Left cardiac atrium (tissue), 4 donors: ENCODE measurements at places on chromosomes 16 and 17. TPM values are rescaled to one million over a fixed set of nuclear protein-coding genes. Genes with fewer than 3 reads are reported as not detected.
A peak's percentile ranks its signal among the peaks of the same experiment; 100 is the strongest.

Gene KRTAP9-4
- not detected for total RNA-seq

Gene CACNG3
- not detected for total RNA-seq

Gene SLC5A10
- 0.27 TPM for total RNA-seq

Gene PIPOX
- 0.91 TPM for total RNA-seq

Gene CEP20
- total RNA-seq, result 23.1 TPM

Gene MC1R
- 2.3 TPM for total RNA-seq

Gene RIPOR1
- total RNA-seq, result 80.9 TPM

Gene ZPBP2
- total RNA-seq, result not detected

Gene OMG
- total RNA-seq, result not detected

Gene MPO
- total RNA-seq, result 0.32 TPM

Gene UNC45B
- total RNA-seq, result 120 TPM

DNA sequence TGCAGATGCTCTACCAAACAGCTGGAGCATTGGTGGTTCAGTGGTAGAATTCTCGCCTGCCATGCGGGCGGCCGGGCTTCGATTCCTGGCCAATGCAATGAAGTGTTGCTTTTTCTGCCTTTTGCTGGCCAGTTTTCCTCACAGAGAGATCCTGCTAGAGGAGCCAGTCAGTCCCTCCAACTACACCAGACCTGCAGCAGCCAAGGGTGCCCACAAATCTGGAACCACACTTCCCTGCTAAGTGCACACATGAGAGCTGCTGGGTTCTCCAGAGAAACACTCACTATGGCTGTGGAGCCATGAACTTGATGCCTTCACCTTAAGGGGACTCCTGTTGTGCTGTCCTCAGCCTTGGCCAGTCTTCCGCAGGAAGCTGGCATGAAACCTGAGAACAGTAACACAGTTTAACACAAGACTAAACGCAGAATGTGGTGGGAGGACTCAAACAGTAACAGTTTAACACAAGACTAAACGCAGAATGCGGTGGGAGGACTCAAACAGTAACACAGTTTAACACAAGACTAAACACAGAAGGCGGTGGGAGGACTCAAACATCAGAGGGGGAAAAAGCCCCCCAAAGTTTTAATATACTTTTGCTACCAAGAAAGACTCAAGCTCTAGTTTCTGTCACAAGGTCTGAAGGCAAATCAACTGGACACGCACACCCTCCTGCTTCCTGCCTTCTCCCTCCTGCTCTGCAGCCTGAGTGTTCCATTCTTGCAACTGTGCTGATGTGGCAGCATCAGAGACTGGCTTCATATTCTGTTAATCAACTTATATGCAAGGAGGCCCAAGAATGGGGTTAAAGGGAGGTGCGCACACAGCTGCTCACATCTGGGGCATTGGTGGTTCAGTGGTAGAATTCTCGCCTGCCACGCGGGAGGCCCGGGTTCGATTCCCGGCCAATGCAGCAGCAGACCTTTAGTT lies 12.0 kb downstream of the VAC14 start:
- no peak for DNase-seq

DNA sequence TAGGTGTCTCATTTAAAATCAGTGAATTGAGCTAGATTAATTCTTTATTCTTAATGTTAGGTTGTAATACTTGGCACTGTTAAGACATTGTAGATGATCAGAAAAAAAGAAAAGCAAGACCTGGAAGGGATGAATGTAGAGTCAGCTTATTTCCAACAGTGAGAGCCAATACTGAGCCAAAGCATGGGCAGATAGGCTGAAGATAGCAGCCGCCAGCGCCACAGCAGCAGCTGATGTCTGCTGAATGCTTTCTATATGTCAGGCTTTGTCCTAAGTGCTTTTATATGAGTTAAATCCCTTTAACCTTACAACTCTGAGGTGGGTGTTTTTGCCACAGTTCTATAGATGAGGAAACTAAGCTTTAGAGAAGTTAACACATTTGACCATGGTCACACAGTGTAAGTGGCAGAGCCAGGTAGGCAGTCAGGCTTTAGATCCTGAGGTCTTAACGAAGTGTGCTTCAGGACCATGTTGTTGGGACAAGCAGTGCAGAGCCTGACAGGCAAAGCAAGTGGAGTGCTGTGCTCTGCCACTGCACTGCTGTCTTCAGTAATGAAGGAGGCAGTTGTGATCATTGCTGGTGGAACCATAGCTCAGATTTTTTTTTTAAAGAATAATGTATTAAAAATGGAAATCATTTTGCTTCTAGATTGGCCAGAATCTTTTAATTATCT lies 25.9 kb downstream of the TNRC6A start:
- no peak for DNase-seq

DNA sequence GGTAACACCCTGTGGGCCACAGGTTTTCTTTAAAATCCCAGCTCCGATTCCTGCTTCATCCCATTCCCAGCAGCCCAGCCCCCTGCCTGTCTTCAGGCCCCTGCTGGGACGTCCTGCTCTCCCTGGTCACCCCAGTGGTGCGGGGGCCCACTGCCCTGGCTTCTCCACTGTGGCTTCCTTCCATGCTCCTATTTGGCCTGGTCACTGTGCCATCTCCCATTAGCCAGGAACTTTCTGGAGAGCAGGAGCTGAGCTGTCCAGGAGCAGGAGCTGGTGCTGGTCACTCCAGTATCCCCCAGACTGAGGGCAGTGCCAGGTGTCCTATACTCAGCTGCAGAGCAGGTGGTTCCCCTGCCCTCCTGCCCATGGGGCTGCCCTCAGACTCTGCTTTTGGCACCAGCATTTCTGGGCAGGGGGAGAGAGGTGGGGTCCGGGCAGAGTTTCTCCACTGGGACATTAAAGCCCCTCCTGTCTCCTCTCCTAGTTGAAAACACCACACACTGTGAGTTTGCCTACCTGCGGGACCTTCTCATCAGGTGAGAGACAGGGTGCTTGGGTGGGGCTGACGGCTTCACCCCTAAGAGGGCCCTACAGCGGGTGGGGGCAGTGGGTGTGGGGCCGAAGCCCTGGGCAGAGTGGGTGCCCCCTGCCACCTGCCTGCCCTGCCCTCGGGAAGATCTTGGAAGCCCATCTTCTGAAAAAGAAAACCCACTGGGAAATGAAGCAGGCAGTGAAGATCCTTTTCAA lies 356.2 kb downstream of the SEC14L1 start:
- DNase-seq, result no peak

DNA sequence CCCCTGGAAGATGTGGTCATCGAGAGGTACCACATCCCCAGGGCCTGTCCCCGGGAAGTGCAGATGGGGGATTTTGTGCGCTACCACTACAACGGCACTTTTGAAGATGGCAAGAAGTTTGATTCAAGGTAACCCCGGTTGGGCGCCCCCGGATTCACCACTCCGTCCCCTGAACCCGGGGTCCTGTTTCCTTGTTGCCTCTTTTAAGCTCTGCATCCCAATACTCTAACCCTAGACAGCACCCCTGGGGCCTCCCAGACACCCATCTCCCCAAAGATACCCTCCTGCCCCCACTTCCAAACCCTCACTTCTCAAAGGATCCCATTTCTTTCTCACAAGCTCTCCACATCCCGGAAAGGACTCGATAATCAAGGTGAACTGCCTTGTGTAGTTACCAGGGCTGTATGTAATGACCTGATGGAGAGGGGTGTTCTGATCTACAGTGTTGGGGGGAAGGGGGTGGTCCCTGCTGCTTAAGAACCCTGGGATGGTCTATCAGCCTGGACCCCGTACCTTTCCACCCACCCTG lies 412 bp downstream of the FKBP10 start:
- no peak for DNase-seq

DNA sequence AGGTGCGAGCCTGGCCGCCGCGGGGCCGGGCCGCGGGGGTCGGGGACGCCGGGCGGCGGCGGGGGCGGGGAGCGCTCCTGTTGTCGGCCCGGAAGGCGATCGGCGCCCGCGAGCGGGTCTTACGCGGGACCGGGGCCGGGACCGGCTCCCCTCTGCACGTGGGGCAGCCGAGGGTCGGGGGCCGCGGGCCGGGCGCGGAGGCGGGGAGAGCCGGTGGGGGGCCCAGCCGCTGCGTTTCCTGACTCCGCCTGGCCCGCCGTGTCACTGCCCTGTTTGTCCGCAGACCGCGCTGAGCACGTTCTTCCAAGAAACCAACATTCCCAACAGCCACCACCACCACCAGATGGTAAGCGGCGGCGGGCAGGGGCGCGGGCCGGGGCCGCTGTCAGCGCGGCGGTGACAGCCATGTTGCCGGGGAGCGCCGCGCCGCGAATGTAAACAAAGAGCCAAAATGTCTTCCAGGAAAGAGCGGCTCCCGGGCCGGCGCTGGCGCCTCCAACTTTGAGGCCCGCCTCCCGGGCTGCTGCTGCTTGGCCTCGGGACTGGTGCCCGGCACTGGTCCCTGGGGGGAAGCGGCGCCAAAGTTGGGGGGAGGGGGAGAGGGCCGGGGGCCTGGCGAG lies 586 bp downstream of the UBALD2 start:
- DNase-seq, result peak; percentile 76

DNA sequence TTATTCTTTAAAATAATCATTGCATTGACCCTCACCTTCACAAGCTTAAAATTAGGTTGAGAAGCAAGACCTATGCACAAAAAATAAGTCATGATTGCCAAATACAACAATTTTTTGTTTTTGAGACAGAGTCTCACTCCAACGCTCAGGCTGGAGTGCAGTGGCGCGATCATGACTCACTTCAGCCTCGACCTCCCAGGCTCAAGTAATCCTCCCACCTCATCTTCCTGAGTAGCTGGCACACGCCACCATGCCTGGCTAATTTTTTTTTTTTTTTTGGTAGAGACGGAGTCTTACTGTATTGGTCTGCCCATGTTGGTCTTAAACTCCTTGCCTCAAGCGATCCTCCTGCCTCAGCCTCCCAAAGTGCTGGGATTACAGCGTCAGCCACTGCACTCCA lies 24.2 kb downstream of the ZNF652 start:
- peak; percentile 29 for DNase-seq

DNA sequence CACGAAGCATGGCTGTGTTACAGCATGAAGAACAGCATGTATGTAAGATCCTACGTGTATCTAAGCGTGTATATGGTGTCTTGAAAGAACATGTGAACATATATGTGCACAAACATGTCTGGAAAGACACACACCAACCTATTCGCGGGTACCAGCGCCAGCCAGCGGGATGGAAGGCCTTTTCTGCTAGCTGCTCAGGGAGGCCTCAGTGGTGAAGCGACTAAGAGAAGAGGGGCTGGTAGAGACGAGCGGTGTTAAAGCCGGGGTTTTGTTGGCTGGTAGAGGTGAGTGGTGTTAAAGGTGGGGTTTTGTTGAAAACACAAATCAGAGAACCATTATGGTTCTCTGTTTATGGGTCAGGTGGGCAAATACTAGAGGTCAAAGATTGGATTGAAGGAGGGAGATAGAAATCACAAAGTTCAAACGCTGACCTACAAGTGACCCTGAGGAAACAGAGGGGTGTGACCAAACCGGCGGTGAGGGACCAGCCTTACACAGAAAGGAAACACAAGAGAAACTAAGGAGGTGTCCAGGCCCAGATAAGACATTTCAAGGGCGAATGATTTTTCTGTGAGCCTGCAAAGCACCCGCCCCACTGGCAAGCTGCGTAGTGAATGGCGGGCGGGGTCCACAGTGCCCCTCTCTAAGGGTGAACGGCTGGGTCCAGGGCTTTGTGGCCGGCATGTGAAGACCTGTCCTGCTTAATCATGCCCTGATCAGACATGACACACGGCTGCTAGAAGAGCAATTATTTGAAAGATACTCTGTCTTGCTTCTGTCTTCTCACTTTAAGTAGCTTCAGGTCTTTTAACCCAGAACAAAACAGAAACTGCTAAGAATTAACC lies 8.1 kb downstream of the ZCCHC14 start:
- DNase-seq, result no peak

DNA sequence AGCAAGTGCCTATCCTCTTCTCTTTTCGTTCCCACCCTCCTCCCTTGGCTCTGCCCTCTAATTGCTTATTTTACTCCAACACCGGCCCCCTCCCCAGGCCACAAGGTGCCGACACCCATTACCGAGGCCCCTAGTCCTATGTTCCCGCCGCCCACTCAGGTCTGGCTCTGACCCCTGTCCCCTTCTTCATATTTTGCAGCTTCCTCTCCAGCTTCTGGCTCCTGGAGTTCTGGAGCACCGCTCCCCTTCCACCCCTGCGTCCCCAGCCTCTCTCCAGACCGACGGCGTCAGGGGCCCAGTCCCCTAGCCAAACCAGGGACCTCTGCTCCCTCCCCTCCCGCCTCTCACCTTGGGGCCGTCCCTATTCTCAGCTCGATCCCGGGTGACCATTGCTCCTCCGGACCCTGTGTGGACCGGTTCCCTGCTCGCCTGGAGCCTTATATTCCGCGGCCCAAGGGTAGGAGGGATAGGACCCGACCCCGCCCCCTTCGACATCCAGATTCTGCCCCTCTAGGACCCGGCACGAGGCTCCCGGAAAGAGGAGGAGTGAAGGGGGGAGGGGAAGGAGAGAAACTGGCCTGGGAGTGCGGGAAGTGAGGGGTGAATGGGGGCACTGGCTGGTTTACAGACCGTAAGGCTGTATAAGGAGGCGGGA lies at the start of gene HES7:
Gene HES7, minus strand, starts transcription at position 412 of the 655 bp plus-strand sequence. Its CDS starts 22 bp downstream, at position 390.
- no peak for DNase-seq

DNA sequence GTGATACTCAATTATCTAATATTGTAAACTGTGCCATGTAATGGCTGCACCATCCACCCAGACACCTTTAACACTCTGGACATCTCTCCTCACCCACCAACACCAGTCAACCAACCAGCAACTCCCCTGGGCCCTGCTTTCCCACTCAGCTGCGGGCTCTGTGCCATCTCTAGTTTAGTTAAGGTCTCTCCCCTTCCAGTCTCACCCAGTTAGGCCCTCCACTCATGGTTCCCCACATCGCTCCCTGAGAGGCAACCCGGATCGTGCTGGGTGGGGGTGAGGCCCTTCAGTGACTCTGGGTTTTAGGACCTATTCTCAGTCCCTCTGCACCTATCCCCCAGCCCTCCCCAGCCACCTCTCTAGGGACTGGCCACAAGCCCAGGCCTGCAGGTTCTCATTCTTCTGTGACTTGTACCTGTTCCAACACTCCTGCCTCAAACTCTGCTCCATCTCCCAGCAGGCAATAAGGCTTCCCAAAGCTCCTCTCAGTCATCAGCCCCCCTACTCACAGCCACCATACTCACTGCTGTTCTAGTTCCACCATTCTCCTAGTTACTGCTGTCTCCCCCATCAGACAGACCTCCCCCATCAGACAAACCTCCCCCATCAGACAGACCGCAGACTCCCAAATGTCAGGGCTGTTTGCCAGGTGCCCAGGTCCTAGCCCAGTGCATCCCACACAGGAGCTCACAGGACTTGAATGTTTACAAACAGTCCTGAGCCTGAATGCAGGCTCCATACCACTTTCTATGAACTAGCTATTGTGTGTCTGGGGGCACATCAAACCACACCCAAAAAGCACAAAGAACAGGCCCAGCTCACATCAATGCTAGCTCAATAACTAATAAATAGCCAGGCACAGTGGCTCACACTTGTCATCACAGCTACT lies 2.6 kb downstream of the TK2 start:
- DNase-seq, result no peak

DNA sequence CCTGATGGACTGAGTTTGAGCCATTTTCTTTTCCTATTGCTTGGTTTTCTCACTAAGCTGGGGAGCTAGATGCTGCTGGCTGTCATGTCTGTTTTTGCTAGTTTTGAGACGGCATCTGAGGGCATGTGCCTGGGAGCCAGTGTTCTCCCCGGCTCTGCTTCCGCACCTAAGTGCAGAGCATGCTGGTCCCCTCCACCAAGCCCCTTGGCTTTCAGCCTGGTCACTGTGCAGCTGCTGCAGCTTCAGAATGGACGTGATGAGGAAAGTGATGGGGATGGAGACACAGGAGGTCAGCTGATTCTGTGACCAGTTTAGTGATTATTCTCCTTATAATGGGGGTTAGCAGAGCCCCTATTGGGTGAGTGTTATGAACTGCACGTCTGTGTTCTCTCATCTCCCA lies 28.5 kb downstream of the DNAH17 start:
- no peak for DNase-seq

GRCh38 chr17:8905331-8905730 lies 37.9 kb upstream of the PIK3R6 start:
- DNase-seq, result no peak
